ENCODE measurements at places on chromosomes 7 and 10.

DNA sequence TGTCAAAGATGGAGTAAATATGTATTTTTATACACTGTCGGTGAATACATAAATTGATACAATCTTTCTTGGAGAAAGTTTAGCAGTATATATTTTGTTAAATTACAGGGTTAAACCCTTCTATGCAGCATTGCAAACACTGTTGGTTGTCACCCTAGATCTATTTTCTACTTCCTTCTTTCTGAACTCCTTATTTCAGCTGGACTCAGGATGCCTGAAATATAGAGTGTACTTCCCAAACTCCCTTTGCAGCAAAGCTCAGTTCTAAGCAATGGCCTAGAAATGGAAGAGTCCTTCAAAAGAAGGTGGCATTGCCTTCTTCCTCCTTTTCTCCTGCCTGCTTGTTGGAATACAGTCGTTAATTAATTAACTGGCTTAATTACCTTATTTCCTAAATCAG is 20.6 kb downstream of the CUBN start:
- DNase-seq, result no peak

GRCh38 chr10:24207341-24207740 is 1.6 kb upstream of the KIAA1217 start:
- DNase-seq, result no peak

- DNase-seq, result no peak
These were observed 9.8 kb downstream of the TNS3 start for GRCh38 chr7:47572094-47572445.

- no peak for DNase-seq
These were observed 93.6 kb downstream of the UBE2H start for GRCh38 chr7:129859183-129859582.

DNA sequence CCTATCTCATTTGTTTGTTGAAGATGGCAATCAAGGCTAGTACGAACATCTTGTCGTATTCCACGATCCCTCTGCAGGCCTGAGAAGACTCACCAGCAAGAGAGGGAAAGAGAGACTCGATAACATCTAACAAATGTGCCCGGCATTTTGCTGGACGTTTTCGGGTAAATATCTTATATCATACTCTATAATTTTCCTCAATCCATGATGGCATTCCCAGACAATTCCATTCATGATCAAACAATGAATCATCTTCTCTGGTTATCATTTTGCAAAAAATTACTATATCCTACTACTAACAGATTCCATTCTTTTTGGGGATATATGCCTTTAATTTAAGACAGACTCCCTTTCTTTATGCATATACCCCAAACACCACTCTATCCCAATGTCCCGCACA is 118.1 kb downstream of the TYW1B start:
- DNase-seq, result no peak

DNA sequence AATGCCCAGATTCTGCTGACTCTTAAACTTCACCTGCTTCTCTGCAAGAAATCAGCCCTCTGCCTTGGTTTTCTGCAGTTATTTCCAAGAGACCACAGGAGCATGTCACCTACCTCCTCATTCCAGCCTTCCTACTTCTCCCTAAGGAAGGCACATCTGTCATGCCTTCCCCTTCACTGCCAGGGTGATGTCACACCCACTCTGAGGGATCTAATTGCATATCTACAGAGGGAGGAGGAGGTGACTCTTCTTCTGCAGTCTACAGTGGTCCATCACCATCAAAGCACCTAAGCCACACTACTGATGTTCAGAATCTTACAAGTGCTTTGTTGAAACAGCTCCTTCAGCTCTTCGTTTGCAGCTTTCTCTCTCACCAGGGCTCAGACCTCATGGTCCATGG is 275.5 kb downstream of the FGFR2 start:
- no peak for DNase-seq

DNA sequence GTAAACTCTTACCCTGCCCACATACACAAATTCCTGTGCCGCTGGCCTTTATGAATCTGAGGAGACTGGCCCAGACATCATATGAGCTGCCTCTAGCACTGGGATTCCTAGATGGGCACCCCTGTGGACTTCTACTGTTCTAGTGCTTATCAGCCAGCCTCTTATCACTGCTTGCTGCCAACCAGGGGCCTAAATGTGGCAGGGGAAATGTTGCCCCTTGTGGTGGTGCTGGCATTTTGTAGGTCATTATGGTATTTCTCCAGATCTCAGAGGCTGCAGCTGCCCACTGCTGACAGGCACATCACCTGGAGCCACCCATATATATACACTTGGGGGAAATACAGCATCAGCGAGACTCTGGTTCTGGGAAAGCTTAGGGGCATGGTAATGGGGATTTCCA is 5.4 kb downstream of the SFR1 start:
- peak; percentile 44 for DNase-seq

- DNase-seq, result no peak
These were observed 161.2 kb downstream of the CAMK1D start for GRCh38 chr10:12510501-12510941.

GRCh38 chr7:51244053-51244452 is 72.6 kb downstream of the COBL start:
- DNase-seq, result no peak

DNA sequence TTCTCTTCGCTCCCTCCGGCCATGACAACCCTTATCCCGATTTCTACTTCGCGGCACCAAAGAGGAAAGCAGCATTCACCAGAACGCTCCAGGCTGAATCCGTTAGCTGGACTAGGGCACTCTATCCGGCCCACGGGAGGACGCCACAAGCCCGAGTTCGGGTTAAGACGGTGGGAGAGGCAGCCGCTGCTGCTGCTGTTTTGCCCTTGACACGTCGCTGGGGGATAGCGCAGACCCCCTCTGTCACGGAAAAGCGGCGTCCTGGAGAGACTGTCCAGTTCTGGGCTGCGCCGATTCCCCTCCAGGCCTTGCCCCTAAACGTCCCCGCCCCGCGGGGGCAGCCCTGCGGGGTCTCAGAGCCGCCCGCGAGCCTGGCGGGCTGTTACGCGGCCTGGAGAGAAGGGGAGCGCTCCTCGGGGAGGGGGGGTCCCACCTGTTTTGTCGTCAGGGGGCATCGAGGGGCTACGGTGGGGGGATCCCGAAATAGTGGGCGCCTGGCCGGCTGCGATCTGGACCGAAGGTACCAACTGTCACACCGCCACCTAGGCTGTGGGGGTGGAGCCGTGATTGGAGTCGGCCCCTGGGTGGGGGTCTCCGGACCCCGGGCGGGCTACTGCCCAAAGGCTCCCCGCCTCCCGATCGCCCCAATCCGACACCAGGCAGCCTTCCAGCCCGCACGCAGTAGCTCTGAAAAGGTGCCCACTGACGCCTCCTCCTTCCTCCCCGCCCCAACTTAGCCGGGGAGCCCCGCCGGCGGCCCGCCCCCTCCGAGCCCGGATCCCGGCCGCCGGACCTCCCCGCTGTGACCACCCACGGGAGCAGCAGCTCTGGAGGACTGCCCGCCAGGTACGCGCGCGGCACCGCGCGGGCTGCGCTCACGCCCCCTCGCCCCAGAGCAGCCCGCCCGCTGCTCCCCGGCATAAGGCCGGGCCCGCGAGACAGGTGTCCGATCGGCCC is 772 bp downstream of the SGMS1 start:
- peak; percentile 52 for DNase-seq

- no peak for DNase-seq
These were observed 317.9 kb upstream of the NFE2L3 start for GRCh38 chr7:25834050-25834449.

DNA sequence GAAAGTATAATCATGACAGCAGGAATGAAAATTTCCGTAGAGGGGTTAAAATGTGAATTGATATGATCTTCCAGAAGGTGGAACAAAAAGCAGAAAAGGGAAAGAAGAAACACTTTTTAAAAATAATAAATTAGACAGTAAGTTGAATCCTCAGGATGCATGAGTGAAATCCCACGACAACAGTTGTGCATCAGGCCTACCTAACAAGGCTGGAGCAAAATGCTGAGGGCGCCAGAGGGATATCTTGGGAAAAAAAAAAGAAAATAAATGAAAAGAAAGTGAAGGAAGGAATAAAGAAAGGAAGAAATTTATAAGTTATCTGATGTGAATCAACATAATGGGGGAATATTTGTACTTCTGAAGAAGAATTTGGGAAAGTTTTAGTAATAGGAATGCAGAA is 13.0 kb upstream of the HUS1 start:
- no peak for DNase-seq

GRCh38 chr7:74222851-74223710 is 13.3 kb downstream of the LAT2 start:
- DNase-seq, result no peak

- no peak for DNase-seq
These were observed 16.0 kb downstream of the CYP3A43 start for GRCh38 chr7:99843808-99844207.

- DNase-seq, result no peak
These were observed 90.3 kb downstream of the INPP5A start for GRCh38 chr10:132627666-132628531.

DNA sequence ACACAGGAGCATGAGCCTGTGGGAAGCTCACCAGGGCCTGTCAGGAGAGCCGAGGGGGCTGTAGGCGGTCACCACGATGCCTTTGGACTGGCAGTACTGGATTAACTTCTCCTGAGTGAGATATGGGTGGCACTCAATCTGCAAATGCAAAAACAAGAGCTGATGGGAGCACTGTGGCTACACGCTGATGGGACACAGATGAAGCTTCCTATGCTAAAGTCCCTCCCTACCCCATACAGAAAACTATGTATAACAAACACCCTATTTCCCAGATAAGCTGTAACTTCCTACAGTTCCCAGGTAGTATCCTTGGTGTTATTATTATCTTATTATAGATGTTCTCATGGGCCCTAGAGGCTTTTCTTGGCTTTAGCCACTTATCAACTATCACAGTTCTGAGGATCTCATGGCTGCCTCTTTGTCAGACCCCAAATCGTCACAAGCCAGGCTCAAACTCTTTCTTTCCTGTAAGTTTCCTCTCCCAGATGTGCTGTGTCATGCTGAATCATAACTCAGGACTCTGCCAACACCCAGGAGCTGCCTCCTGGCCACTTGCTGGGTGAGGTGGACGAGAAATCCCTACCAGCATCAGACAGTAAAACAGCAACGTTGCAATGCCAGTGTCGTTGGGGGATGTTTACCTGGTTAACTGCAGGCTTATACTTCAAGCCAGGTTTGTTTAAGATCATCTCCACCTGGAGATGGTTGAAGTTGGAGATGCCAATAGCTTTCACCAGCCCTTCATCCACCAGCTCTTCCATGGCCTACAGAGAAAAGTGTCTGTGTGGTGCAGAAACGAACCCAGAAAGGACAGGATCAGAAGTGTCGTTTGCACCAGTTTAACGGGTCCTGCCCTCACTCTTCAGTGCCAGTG is 10.3 kb downstream of the AKR1B1 start:
- DNase-seq, result no peak

DNA sequence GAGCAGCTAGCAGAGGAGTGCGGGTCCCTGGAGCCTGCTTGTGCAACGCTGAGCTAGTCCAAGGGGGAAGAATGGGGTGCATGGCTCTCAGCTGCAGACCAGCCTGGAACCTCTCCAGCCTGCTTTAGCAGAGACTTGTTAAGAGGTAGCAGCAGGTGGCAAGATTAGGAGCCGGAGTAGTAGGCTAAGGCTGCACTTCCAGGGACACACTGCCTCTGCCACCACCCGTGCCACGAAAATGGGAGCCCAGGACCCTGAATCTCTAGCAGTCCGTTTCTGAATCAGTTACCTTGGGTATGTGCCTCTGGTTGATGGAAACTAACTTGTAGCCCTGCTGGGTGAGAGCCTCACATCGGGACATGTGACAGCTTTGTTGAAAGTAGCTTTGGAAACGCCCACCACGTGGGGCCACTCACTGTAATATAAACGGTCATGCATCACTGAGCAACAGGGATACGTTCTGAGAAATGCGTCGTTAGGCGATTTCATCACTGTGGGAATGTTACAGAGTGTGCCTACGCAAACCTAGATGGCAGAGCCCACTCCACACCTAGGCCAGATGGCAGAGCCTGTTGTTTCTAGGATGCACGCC is 25.9 kb downstream of the HTRA1 start:
- no peak for DNase-seq

GRCh38 chr7:132394283-132395198 is 181.7 kb downstream of the PLXNA4 start:
- DNase-seq, result peak; percentile 36
